ENCODE measurements at places on chromosomes 13 and 19. TPM values are rescaled to one million over a fixed set of nuclear protein-coding genes. Genes with fewer than 3 reads are reported as not detected.

- DNase-seq = no peak
Measured at GRCh38 chr13:75016225-75016624, 465.7 kb downstream of the TBC1D4 start.

- no peak for DNase-seq
Measured at GRCh38 chr13:26494571-26495195, 62.8 kb upstream of the WASF3 start.

GRCh38 chr19:4052114-4052992, 14.3 kb downstream of the ZBTB7A start:
- DNase-seq = no peak

DNA sequence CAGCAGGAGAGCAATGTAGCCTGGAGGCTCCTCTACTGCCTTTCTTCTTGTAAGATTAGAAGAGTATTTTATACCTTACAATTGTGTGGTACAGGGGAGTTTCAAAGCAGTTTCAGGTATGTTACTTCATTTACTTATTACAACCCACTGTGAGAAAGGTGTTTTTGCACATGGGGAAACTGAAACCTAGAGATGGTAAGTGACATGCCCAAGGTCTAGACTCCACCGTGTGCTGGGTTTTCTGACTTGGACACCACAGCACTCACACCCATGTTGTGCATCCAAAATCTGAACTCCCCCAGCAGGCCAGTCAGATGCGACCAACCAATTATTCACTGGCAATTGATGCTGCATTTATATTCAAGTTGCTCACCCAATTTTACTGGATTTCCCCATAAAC, 22.8 kb downstream of the ERICH6B start:
- DNase-seq = no peak

The ZNF446 gene
- total RNA-seq = 37.8 TPM

DNA sequence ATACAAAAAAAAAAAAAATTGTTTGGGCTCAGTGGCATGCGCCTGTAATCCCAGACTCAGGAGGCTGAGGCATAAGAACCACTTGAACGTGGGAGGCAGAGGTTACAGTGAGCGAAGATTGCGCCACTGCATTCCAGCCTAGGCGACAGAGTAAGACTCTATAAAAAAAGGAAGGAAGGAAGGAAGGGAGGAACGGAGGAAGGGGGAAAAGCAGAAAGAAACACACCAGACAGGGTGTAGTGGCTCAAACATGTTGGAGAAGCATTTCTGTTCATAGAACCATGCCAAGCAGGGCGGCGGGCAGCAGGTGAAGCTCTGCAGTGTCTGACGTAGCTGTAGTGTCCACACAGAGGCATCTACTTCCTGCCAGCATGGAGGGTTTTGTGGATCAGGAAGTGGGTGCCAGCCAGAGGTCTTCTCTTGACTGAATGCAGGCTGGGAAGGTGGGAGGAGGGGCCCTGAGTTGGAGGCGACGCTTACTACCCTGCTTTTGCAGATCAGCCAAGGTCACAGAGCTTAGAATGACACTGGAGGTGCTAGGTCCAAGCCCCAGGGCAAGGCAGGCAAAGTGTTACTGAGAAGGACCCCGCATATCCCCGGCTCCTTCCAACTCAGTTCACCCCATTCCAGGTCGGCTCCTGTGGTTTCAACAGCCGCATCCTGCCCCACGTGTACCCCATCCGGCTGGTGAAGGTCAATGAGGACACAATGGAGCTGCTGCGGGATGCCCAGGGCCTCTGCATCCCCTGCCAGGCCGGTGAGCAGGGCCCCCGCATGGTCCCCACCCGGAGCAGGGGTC, 11.6 kb upstream of the PGLS start:
- no peak for DNase-seq

GRCh38 chr13:27446986-27447583, 3.3 kb downstream of the MTIF3 start:
- no peak for DNase-seq

DNA sequence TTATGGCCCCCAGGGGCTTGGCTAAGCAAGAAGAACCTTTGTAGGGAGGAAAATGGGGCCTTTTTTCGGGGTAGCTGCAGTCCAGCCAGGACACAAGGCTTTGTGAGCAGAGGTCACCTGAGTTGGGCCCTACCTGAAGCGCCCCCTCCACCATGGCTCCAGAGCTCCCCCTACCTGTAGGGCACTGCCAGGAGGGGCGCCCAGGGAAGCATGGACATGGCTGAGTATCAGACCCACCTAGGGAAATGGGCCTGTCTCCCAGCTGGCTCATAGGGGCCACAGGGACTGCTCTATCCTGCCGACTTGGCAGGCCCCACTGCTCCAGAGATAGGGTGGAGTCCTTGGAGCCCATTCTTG, 9.0 kb upstream of the CEBPA start:
- no peak for DNase-seq

The SIGLEC9 gene
- total RNA-seq = 8.2 TPM

GRCh38 chr19:18436671-18437490, 1.1 kb downstream of the ISYNA1 start:
- DNase-seq = peak; percentile 71

DNA sequence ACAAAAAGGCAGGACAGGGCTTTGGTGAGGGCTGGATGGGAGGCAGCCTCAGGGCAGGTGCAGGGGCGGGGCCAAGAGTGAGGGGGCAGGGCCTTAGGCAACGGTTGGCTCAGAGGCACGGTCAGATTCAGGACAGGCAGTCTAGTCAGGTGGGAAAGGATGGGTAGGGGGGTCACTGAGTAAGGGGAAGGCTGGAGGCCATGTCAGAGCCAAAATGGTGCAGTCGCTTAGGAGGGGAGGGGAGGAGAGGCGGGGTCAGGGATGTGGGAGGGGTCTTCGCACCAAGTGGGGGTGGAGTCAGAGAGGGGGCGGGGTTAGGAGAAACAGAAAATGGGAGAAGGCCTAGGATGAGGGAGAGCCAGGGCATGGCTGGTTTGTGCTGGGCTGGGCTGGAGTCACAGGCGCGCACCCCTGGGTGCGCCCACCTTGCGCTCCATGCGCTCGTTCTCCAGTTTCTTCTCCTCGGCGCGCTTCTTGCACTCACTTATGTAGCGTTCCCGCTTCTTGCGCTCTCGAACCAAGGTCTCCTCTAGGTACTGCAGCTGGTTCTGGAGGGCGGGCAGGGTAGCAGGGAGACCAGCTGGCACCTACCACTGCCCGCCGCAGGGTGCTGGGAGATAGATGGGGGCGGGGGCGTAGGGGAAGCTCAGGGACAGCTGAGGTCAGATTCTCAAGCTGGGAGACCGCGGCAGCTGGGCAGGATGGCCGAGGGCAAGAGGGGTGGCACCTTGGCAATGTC, 6.8 kb upstream of the RGL3 start:
- no peak for DNase-seq

DNA sequence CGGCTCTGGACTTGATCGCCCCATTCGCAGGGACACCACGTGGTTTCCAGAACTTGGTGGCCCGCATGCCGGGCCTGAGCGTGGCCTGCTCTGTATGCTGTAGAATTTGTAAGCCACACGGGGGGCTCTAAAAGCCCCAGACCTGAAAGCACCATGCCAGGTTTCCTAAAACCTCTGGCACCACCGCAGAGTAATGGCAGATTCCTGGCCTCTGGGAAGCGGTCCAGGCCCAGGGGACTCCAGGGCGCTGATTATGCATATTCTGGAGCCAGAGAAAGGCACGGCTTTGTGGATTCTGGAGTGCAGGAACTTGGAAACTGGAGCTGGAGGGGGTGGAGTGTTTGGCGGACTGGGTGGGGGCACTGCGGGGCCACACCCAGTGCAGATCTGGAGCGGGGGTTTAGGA, 3.7 kb downstream of the FTL start:
- DNase-seq = no peak

Data from prostate gland (tissue), 2 donors.